ENCODE measurements at places on chromosomes 5 and 9.

DNA sequence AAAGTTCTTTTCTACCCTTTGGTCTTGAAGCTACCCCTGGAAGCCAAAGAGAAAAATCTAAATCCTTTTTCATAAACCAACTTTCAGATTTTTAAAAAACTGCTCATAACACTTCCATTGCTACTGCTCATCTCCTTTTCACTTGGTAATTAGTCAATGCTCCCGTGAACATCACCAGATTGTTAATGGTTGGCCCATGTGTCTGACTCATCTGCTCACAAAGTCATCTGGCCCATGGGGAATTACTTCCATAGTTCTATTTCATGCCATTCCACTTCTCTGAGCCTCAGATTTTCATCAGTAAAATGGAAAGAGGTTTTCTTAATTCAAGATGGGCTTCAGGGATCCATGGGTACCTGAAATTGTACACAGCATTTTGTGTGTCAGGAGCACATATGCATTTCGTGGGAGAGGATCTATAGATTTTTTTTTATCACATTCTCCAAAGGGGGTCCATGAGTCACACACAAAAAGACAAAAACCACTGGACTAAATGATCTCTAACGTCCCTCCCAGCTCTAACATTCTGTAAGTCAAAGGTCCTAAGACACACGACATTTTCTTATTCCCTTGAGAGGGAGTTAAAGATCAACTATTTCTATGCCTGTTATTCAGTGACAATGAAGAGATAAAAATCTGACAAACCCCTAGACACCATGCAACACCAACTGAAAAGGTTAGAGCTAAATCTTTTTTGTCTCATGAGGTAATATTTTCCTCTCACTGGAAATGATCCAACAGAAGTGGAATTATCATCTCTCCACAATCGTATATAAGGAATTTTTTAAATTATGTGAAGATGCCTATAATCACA, 75.4 kb downstream of the TEX10 start:
- DNase-seq: no peak

DNA sequence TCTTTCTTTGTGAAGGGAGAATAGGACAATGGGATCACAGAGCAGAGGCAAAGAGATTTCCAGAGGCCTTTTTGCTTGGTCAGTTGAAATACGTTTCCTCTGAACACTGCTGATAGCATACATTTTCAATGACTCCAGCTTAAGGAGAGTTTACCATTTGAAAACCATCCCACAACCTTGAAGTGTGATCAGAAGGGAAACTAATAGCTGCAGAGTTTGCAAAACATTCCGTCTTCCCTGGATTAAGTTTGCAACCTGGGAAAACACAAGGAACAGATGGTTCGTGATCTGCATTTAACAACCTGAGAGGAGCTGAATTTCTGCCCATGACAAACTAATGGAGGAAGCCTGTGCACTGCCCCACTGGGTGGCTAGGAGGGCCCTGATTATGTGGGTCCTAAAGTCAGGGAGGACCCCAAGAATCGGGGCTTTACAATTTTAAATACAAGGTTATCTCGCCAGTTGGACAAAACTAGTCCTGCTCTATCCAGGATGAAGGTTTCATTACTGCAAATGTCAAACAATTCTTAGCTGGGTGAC, 35.6 kb downstream of the MTX3 start:
- DNase-seq: no peak

DNA sequence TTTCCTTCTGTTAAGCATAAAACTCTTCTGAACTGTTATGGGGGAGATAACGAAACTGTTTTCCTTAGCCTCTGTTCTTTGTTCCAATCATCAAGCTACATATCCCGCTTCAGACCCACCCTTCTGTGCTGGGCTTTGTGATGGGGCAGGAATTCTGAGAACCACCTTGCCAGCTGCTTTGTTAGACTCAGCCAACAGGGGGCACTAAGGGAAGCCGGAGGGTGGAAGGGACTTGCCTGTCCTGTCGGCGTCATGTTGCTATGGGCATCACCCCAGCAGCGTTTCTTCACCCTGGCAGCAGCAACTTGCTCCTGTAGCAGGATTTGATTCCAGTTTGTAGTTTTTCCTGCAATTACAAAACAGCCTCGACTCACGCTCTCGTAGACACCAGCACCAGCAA, 169.1 kb downstream of the CAAP1 start:
- no peak for DNase-seq

DNA sequence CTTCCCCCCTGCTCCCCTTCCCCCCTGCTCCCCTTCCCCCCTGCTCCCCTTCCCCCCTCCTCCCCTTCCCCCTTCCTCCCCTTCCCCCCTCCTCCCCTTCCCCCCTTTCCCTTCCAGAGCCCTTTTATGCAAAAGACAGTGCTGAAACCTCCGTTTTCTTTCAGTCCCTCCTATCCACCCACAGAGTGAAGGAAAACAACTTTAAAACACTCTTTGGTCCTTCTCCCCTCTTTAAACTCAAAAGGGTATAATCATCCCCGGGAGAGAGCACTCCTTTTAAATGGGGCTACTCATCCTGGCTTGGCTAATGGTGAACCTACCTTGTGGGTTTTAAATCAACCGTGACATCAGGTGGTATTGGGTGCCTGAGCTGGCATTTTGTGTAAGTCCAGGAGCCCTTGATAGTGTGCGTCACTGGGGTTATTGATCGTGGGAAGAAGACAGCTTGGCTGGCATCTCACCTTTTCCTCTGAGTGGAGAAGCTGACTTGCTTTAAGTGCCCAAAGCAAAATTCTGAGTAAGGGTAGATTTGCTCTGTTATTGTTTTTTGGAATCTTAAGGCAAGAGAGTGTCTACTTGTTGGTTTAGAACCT, 2.7 kb downstream of the LARP1 start:
- DNase-seq: peak; percentile 53
